ENCODE measurements at places on chromosomes 7 and 10.
A peak's percentile ranks its signal among the peaks of the same experiment; 100 is the strongest.

DNA sequence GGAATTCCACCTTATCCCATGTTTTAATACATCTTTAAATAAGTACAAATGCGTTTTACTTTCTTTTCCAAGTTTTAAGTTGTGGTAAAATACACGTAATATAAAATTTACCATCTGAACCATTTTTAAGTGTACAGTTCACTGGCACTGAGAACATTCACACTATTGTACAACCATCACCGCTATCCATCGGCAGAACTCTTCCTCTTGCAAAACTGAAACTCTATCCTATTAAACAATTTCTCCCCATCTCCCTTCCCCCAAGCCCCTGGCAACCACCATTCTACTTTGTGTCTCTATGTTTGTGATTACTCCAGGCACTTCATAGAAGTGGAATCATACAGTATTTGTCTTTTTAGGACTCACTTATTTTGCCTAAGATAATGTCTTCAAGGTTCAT lies 33.8 kb downstream of the HIP1 start:
- DNase-seq: no peak

DNA sequence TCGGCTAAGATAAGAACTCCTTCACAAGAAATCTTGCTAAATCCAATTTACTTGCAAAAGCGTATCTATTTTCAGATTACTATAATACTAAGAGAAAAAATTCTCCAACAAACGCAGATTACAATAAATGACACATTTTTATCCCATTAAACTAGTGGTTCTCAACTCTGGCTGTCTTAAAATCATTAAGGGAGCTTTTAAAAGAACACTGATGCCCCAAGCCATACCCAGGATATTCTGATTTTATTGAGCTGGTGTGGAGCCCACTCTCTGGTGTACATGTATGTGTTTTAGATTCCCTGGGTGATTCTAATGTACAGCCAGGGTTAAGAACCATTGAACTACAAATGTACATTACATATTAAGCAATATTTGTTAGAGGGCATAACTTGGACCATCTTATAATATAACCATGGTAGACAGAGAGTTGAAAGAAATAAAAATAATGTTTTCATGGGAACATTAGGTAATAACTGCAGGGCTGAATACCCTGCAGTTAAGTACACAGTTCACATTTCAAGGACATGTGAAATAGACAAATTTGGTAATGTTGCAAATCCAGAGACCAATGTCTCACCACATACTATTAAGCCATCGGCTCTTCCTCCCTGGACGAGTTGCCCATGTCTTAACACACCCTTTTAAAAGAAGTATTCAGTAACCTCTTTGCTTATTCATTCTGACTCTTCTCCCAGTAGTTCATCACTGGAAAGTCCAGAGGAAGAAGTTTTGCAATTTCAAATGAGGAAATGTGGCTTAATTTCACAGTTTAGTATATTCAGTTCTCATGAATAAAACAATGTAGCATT lies 6.2 kb downstream of the GSAP start:
- no peak for DNase-seq

- DNase-seq: peak; percentile 67
These were observed 820 bp downstream of the WAC start for GRCh38 chr10:28533571-28534304.

DNA sequence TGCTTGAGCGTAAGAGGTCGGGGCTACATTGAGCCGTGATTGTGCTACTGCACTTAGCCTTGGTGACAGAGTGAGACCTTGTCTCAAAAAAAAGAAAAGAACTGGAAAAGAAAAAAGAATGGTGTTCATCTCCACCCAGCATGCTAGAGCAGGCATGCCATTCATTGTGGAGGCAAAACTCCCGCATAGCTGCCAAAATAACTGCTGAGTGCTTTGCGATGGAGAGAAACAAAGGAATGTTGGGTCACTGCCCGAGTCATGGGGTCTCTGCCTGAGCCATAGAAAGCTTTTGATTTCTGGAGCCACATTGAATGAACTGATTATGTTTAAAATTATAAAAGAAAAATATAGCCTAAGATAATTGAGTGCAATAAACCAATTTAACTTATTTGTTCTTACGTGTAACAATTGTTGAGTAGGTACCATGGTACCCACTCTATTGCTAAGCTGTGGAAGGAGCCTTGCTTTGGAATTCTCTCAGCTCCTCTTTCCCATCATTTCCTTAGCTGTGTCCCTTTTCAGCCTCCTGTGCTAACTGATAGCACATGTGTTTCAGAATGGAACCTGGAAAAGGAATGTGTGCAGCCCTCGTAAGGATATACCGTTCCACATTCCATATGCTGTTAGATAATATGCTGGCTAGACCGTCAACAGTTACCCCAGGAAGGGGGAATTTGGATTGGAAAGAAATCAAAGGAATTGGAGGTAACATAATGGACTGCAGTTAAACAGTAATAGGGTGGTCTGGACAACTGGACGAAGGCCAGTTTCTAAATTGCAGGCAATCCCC lies 99.0 kb downstream of the KIAA1217 start:
- no peak for DNase-seq

GRCh38 chr10:68566351-68566750 lies 6.2 kb downstream of the TET1 start:
- DNase-seq: no peak
